Stimulated activated CD4-positive, alpha-beta T cell treated with anti-CD3 and anti-CD28 coated beads, Interleukin-1b, Interleukin-23, amount 100 ng/mL, for 48 hours (primary cell): ENCODE measurements at places on chromosomes 7 and 10.
A peak's percentile ranks its signal among the peaks of the same experiment; 100 is the strongest.

DNA sequence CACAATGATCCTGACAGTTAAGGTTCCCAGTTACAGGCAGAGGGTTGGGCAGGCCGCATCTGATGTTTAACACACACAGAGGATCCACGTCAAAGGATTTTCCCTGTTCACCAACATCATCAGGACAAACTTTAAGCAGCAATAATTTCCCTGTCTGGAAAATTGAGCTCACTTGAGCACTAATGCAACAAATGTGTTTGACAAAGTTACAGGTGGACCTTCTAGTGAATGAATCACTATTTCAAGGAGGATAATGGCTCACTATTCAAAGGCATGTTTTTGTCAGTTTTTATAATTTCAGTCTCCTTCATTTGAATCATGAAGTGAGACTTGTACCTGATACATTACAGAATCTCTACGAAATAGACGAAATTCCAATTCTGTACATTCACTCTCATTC lies 127.3 kb downstream of the DIP2C start:
- DNase-seq: no peak

GRCh38 chr10:133388236-133388972 lies 5.6 kb upstream of the MTG1 start:
- no peak for DNase-seq

- no peak for DNase-seq
These were observed 97.7 kb downstream of the NRCAM start for GRCh38 chr7:108358553-108358952.

GRCh38 chr7:12066004-12066403 lies 145.1 kb upstream of the TMEM106B start:
- no peak for DNase-seq

- no peak for DNase-seq
These were observed 703 bp upstream of the HILPDA start for GRCh38 chr7:128454808-128455542.

DNA sequence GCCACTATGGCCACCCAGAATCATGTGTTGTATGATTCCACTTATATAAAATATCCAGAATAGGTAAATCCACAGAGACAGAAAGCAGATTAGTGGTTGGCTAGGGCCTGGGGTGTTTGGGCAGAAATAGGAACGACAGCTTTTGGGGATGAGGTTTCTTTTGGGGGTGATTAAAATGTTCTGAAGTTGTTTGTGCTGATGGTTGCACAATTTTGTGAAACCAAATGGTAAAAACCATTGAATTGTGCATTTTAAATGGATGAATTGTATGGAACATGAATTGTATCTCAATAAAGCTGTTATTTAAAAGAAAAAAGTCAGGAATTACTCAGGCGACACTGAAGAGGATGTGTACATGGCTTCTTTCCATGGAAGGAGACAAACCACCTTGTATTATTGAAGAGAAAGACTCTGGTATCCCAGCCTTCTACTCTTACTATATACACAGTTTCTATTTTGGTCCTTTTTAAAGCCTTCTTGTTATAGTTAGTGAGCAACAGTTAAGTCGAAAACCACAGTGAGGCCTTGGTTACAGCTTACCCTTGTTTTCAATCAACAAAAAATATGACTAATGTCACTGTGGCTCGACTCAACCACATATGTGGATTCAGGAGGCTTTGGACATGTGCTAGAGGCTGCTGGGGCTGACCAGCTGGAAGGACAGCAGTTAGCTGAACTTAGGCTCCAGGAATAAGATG lies 57.1 kb upstream of the KMT2E start:
- DNase-seq: peak; percentile 42
